ENCODE measurements at places on chromosomes 4 and X.

DNA sequence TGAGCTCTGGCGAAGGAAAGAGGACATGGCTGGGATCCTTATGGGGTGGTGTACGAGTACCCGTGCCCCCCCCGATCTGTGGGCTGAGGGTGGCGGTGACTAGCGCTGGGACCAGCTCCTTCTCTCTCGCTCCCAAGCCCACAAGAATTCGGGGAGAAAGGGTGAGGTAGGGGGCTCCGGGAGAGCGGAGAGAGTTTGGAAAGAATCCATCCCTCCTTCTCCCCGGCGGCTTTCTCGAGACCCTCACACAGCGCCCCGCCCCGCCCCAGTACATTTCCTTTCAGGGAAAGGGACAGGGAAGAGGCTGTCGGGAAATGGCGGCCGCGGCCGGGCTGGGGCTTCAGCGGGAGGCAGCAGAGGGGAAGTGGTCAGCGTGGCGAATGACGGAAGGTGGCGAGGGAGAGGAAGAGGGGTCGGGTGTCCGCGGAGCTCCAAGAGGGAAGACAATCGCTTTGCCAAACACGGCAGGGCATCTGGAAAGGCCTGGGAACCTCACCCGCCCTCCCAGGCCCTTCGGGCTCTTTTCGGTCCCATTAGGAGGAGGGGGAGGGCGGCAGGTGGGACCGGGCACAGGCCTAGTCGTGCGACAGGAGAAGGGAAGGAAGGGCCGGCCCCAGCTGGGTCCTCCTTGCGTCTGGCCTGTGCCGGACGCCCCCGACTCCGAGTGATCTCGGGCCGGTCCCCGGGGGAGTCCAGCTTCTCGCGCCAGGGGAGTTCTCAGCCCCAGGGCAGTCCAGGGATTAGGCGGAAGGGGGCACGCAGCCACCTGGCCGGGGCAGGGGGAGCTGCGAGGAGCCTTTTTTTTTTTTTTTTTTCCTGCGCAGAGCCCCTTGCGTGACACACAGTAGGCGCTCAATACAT lies 10.2 kb downstream of the HNRNPH2 start:
- no peak for DNase-seq

- no peak for DNase-seq
Measured at GRCh38 chr4:138239491-138239890, 2.7 kb downstream of the SLC7A11 start.

GRCh38 chr4:138927072-138927471 lies 88.5 kb upstream of the NOCT start:
- no peak for DNase-seq

DNA sequence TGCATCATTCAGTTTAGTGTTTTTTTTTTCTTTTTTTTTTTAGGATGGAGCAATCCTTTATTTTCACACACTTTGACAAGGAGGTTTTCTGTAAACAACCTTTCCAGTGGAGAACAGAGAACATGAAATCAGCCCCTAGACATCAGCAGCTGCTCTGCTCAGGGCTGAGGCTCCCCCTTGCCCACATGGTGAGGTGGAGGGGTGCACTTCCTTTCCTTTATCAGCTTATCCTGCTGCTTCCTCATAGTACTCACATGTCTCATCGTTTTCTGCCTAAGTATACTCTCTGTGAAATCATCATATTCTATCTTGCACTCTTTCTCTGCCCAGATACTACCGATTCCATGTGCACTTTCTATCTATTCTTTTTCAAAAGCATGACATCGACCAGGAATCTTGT lies 47.6 kb upstream of the PRSS12 start:
- no peak for DNase-seq
